ENCODE measurements at places on chromosomes 3 and 15.
A peak's percentile ranks its signal among the peaks of the same experiment; 100 is the strongest.

DNA sequence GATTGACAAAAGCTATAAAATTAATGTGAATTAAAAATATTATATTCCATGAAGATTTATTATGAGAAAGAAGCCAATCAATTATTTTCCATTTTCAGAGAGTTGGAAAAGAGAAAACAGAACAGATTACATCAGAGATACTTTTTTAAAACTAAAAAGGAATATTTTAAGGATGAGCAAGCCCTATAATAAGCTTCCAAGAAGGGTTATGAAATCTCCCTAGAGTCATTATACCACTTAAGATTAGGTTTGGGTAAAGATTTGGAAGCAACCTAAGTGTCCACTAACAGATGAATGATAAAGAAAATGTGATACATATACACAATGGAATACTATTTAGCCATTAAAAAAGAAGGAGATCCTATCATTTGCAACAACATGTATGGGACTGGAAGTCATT, 51.6 kb upstream of the FSIP1 start:
- no peak for DNase-seq

DNA sequence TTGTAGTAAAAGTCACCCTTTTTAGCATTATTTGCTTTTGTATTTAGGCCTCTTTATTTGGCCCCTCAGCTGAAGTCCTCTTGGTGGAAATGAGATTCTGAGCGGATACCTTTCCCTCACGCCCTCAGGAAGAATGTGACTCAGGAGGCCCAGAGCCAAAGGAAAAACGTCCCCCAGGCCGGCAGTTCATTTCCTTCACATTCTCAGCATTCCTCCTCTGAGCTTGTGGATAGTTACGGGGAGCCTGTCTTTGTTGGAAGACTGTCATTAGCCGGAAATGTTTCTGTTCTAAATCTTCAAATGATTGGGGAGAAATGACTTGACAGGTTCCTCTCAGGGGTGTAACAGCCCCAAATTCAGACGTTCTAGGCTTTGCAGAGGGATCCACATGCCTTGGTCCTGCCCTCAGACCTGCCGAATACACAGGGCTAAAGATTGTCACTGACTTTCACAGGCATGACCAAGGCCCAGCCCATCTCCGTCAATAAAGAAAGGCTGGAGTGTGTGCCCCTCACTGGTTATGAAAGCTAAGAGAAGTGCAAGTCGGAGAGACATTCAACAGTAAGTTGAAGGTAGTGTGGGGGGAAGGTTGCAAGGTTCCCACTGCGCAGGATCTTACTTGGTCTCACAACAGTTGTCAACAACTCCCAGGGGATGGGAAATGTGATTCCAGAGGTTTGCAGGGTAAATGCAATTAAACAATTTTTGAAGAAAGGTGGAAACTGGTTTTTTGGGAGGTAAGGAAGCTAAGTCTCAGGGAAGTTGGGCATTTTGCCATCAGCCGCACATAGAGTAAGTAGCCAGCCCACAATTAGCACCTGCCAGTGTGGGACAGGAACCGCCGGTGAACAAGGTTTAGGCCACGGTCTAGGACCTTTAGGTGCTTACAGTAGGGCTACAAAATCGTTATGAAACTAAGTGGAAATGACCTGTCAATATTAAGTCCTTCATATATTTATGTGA, 39.7 kb upstream of the MYZAP start:
- no peak for DNase-seq

DNA sequence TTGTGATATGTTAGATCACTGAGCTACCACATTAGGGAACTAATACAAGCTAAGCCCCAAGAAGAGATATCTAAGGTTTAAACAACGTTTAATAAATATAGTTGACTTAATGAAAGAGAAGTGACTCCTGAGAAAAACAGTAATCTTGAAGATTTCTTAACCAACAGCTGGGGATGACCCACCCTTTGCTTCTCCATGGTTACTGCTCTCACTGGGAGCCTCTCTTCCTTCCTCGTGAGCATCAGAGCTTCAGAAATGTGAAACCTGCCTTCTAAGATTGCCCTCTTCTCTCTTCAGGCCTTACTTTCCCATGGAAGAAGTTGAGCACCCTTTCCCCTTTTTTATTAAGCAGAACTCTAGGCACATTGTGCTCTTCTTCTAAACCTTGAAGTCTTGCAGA, 132.2 kb upstream of the NR2E3 start:
- DNase-seq = no peak

GRCh38 chr3:71102111-71102983, 481.2 kb downstream of the FOXP1 start:
- DNase-seq = peak; percentile 60

- DNase-seq = peak; percentile 10
Observed at GRCh38 chr15:43376017-43376705, 5.3 kb downstream of the TUBGCP4 start.

- no peak for DNase-seq
Observed at GRCh38 chr15:86231864-86232721, 152.4 kb downstream of the AGBL1 start.

GRCh38 chr3:28188686-28189085, 52.7 kb upstream of the CMC1 start:
- DNase-seq = no peak

DNA sequence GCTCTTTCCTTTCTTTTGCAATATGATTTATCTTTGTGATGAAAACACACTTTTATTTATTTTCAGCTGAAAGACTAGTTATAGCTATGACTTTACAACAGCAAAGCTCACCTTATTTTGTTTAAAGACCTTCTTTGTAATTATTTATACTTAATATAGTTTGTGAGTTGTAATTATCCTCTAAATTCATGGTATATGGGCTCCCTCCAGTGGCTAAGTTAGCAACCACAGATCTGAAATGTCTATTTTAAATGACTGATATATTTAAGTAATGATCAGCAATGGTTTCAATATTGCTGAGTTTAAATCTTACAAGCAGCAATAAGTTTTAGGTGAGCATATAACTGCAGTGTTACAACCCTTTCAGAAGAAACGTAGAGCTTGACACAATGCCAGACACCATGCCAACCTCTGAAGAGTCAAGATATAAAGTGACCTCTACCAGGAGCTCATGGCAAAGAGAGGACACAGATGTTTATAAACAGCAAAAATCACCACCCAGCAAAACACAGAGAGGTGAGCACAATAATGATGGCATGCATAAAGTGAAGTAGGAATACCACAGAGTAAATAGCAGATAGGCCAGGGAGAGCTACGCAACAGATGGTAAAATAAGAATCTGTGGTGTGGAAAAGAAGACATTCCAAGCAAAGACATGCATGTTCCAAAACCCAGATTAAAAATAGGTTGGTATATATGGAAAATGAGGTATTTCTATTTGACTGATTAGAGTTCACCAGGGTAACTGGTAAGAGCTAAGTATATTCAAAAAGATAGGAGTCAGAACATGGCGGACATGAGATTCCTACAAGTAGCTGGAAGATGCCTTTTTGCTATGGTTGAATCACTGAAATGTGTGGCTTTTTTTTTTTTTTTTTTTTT, 143.7 kb upstream of the ZNF385D start:
- peak; percentile 1 for DNase-seq

DNA sequence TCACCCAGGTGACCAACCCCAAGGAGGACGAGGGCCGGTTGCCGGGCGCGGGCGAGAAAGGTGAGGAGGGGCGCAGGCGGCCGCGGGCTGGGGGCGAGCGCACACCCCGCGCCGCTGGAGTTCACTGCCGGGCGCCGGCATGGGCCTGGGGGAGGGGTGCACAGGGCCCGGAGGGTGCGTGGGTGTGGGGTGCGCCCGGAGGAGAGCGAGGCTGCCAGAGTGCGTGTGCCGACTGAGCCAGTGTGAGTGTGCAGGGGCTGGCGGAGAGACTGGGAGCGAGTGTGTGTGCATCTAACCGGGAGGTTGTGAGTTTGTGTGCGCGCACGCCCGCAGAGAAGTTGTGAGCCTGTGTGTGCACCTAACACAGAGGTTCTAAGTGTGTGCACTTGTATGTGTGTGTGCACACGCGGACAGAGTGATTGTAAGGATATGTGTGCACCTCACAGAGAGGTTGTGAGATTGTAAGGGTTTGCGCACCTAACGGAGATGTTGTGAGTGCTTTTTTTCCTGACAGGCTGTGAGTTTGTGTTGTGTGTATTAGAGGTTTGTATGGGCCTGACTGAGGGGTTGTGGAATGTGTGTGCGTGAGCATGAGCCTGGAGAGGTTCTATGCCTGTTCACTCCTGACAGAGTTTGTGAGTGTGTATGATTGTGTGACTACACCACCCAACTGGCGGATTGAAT, 681 bp downstream of the CTDSPL start:
- DNase-seq = peak; percentile 20

DNA sequence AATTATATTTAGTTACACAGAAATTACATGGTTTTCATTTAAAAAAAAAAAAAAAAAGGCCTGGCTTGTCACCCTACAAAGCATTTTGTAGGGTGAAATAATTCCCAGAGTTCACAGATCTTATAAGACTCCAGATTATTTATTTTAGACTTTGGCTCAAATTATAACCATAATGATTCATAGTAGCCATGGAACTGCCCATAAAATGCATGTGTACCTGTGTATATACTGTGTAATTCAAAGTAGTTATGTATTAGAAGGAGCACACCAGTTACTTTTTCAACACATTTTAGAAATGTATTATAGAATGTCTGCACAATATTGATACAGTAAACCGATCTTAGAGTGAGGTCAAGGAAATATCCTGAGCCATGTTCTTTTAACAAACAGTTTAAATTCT, 975.6 kb downstream of the GBE1 start:
- DNase-seq = no peak

- peak; percentile 95 for DNase-seq
Observed at GRCh38 chr15:31262901-31263671, 63.5 kb upstream of the KLF13 start.

DNA sequence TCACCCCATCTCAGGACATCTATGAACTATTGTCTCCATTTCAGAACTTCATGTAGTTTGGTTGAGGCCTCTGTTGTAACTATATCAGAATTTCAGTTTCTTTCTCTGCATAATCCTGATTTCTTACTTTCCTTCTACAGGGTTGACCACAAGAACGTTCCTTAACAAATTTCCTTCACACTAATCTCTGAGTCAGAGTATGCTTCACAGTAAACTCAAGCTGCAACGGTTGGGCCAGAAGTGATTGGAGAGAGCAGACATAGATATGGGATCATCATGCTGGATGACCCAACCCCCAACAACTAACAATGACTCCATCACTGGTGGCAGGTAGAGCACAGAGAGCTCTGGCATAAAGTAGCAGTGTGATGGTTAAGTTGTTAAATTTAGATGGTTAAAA, 128.8 kb upstream of the OSTN start:
- no peak for DNase-seq

DNA sequence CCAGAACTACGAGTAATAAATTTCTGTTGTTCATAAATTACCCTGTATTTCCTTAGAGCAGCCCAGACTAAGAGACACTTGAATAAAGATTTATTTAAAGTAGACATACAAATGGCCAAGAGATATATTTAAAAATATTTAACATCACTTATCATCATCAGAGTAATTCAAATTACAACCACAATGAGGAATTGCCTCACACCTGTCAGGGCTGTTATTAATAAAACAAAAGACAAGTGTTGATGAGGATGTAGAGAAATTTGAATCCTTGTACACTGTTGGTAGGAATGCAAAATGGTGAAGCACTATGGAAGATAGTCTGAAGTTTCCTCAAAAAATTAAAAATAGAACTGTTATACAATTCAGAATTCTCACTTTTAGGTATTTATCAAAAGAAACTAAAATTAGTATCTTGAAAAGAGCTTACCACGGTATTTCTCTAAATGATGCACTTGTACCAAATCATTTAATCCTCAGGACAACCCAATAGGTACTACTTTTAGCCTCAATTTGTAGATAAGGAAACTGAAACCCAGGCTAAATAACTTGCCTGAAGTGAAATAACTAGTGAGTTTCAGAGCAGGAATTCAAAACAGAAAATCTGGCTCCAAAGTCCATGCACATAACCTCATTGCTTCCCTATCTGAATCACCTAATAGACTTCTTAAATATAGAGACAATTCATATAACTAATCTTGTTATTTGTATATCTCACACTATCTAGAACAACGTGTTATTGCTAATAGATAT, 69.4 kb downstream of the ZBTB20 start:
- DNase-seq = no peak

DNA sequence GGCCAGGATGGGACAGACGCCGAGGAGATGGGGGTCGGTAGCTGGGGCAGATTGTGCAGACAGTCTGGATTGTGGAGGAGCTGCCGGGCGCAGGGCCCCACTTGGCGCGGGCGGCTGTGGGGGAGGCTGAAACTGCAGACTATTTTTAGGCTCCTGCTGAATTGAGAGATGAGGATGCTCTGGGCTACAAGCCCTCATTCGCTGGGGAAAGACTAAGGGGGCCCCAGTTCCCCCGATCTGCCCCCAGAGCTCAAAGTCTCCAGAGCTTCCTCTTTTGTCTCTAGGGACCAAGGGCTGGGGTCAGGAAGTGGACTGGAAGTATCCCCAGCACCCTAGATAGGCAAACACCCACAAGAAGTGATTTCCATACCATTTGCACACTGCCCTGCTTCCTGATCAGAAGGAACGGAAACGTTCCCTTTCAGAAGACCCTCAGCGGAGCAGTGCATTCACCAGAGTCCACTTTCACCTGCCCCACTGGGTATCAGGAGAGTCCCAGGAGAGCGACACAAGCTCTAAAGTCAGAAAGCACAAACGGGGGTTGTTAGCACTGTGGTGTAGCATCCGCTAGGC, 29.7 kb downstream of the SEMA7A start:
- peak; percentile 28 for DNase-seq

GRCh38 chr3:62873761-62874710, 1.2 kb downstream of the CADPS start:
- no peak for DNase-seq

- no peak for DNase-seq
Observed at GRCh38 chr15:77430213-77430612, 9.5 kb downstream of the HMG20A start.

- no peak for DNase-seq
Observed at GRCh38 chr3:134998855-134999254, 203.8 kb downstream of the EPHB1 start.

- DNase-seq = peak; percentile 8
Observed at GRCh38 chr15:88243895-88244787, 12.4 kb downstream of the NTRK3 start.

DNA sequence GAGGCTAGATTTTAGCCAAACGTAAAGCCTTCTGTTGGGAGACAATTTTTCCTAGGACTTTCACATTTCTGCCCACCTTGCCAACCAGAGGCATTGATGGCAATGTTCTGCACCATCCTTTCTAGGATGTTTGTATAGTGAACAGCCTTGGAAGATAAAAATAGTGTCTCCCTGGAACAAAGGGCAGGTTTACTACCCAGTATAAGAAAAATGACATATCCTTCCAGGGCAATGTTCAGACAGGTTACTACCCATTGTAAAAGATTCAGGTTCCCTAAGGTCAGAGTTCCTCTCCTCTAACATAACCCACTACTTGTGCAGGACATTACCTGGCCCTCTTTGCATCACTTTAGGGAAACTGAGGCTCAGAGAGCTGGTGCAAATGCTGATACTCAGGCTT, 248.2 kb upstream of the VEPH1 start:
- DNase-seq = no peak

- no peak for DNase-seq
Observed at GRCh38 chr15:48856942-48857341, 21.0 kb upstream of the EID1 start.

All from inflammatory macrophage treated with lipopolysaccharide for 1 hour (primary cell).